ENCODE measurements at places on chromosomes 7 and 10.

DNA sequence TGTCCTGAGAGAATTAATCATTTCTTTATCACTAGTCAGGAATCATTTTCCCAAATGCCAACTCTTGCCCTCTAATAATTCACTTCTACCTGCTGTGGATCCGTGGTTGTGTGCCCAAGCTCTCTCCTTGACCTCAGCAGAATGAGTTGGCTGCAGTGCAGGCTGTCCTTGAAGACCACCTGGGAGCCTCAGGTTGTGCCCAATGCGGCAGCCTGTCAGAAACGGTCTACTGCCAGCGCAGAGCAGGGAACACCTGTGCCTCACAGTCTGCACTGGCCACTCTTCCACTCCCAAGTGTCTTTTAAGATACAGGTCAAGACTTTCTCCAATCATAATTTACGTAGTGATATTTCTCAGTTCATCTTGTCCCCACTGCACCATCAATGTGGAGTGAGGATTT lies 246.0 kb upstream of the PHF14 start:
- no peak for DNase-seq

- no peak for DNase-seq
Observed at GRCh38 chr7:66950311-66950710, 29.3 kb downstream of the TMEM248 start.

GRCh38 chr10:67609996-67610793 lies 85.8 kb downstream of the CTNNA3 start:
- DNase-seq: no peak

- DNase-seq: no peak
Observed at GRCh38 chr10:72690071-72690755, 1.7 kb upstream of the MCU start.

DNA sequence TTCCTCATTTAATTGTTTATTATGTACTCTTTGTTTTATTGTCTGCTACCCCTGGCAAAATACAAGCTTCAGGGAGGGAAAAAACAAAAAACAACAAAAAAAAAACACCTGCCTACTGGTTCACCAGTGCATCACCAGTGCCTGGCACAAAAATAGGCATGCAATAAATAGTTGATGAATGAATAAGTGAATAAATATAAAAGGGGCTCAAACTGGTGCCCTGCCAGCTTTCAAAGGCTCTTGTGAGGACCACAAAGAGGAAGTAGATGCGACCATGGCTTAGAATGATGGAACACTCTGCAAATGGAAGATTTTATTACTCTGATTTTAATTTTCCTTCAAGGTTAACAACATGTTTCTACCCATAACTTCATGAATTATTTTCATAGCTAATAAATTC lies 213.0 kb upstream of the INHBA start:
- no peak for DNase-seq

GRCh38 chr7:42159130-42159529 lies 77.9 kb downstream of the GLI3 start:
- DNase-seq: no peak

DNA sequence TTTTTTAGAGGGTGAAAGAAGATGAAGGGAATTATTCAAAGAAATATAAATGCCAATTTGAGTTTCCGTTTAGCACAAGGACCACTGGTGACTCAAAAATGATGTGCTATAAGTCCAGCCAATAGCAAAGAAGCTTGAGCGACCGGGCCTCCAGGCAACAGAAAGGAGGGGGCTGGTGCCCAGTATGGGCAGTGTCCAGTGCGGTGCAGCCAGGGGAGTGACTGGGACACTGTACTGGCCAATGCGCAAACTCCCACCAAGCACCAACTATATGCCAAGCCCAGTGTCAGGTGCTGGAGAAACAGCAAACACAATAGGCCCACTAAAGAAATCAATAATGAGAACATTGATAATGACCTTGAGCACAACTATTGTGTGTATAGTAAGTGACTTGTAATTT lies 10.2 kb upstream of the OPALIN start:
- DNase-seq: no peak

DNA sequence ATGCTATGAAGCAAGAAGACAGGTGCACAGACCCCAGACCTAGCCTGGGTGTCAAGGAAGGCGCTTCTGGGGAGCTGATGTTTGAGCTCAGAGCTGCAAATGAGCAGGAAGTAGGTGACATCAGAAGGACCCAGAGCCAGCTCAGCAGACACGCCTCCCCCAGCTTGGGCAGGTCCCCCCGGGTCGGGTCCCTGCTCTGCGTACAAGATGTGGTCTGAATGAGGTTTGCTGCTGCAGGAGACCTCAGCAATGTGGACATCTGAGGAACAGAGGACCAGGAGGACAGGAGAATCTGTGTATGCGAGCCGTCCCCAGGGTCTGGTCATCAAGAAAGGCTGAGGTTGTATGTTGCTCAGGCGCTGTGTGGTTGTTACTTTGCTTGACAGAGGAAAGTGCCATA lies 51.8 kb downstream of the TACC2 start:
- DNase-seq: no peak
